HAP-1 (cell line): ENCODE measurements at places on chromosomes 3 and 15.

GRCh38 chr15:34994925-34995324 is 6.8 kb upstream of the ZNF770 start:
- DNase-seq, result no peak

GRCh38 chr3:133514418-133514817 is 59.1 kb upstream of the CDV3 start:
- no peak for DNase-seq

DNA sequence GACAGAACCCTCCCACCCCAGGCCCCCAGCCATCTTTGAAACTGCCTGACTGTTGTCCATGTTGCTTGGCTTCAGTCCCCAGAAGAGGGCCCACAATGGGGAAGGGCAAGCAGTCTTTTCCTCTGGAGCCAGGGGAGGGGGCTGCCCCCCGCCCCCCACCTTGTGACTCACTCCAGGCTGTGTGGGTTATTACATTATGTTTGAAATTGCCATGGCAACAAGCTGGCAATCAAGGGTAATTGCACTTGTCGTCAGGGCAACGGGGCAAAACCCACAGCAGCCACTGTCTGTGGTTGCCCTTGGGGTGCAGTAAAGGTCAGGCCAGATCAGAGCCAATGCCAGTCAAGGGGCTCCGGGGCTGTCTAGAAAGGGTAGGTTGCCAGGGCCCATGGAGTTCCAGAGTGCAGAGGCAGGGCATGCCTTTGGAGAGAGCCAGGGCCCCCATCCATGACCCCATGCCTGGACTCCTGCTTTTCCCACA is 3.1 kb upstream of the CAMKV start:
- no peak for DNase-seq

DNA sequence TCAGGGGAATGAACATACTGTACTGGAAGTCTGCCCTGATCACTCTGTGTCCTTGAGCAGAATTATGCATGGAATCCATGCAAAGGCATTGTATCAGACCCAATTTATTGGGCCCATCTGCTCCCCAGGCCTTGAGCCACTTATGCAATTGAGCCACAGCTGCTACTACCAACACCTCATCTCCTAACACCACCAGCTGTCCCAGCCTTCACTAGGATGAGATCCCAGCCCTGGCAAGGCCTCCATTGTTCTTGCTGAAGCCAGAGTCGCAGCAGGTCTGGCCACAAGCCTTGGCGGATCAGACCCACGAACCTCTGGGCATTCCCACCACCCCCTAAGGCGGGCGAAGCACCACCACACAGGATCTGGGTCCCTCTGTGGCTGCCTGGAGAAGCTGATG is 9.2 kb upstream of the NME9 start:
- no peak for DNase-seq

- no peak for DNase-seq
Measured at GRCh38 chr3:184455991-184456390, 76.1 kb downstream of the CHRD start.

DNA sequence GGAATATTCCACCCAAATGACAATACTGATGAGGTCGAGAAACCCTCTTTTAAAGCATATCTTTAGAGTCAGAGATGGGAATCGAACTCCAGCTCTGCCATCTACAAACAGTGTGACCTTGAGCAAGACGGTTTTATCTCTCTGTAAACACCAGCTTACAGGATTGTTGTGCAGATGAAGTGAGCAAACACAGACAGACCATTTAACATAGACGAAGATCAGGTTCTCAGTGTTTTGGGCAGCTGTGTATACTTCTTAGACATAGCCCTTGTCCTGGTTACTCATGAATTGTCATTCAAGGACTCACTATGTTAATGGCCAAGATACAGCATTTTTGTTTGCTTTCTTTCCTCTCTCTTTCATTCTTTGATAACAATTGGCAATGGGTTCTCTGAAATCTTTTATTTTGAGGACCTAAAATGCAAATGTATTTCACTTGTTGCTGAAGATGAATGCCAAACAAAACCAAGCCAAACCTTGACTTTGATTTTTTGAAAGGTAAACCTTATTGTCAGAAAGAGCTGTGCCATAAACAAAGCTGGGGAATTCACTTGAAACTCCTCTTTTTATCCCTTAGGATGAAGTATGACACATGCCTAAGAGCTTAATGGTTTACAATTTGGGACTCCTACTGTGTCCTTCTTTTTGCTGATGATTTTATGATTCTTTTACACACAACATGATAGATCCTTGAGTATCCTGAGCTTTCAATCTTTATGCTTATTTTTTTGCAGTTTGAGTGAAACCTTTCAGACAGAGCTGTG is 250.0 kb upstream of the PDZRN3 start:
- DNase-seq, result peak; percentile 68

GRCh38 chr3:15602146-15602536 is 596 bp downstream of the BTD start:
- DNase-seq, result no peak

DNA sequence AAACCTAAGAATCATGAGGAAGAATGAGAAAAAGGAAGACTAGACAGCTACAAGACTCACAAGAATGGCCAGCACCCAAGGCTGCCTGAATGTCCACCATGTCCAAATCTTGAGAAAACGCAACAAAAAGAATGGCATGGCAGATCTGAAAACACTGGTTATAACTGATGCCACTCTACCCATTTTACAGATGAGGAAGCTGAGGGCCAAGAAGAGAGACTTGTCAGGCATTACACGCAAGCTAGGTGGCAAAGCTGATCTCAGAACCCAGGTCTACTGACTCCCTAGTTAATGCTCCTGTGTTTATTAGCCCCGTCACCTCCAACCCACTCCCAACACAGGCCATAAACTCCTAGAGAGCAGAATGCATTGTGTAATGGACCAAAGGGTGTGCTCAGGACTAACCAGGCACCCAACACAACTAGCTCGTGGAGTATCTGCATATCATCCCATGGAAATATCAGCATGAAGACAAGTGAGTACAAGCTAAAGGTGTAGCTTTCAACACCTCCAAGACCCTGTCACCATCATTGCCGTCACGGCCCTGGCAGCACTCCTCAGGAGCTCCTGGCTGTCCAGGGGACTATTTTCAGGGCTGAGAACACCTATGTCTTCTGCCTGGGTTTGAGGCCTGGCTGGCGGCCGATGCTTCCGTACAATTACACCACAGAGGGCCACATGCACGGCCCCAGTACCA is 111.7 kb downstream of the XXYLT1 start:
- no peak for DNase-seq

DNA sequence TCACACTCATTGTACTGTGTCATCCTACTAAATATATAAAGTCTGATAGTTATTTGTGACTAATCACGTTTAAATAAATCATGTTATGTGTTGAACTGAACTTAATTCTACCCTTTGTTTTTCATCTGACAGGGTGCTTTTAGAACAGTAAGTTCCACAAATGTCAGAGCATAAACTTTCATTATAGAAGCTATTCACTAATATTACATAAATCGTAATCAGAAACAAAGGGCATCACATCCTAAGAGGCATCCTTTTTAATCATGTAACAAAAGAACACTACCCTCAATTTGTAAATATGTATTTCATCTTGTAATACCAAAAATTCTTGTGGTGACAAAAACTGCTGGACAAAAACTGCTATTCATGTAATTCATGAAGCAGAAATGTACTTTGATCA is 50.8 kb downstream of the KCNH8 start:
- no peak for DNase-seq

DNA sequence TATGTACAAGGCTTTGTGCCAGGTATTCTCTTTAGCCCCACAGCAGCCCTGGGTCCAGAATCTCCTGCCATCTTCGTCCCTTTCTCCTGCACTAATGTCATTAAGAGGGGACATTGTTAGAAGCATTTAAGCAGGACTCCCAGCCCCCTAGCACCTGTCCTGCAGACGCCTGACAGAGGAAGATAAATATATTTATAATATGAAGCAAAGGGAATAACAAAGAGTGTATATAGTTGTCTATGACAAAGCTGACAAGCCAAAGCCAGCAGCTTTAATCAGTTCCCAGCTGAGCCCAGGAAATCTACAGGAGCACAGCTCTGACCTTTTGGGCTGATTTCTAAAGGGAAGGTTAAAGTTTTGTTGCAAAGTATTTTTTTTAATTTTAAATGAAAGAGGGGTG is 96.0 kb downstream of the MEGF11 start:
- no peak for DNase-seq

DNA sequence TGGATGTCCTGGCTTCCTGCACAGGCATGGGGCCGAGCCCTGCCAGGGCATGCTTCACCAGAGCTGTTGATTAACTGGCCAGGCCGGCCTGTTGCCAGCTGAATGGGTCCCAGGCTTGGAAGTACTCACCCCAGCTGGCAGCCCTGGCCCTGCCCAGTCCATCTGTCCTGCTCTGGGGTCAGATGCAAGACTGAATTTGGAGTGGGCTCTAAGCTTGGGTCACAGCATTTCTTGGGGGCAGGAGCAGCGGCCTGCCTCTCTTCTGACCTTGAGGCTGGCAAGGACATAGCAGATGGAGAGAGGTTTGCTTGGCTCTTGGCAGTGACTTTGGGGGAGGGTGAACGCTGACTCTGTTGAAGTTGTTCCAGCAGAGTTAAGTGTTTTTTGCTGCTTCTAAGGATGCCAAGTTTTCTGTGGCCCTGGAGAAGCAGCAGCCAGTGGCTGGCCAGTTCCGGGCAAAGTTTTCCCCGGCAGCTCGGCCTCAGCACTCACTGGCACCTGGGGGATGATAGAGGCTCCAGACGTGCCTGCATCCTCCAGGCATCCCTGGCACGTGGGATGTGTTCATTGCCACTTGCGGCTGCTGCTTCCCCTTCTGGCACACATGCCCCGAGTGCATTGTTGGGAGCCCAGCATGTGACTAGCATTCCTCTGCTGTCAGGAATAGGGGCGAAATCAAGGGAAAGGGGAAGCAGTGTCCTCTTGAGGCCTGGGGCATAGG is 22.9 kb downstream of the PDIA5 start:
- DNase-seq, result no peak

DNA sequence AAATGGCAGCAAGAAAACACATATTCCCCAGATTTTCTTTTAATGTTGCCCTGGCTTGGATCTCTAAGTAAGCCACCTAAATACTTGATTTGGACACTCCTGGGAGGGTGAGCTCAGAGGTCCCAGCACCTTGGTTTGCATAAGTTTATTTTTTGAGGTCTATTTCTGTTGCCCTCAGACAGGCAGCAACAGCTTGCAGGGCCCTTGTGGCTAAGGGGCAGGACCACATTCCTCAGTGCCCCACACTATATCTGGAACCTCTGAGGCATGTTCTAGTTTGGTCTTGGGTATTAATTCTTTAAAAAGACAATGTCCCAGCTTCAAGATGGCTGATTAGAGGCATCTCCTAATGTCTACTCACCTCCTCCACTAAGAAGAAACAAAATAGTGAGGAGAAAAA is 57.5 kb downstream of the IGSF11 start:
- DNase-seq, result no peak

GRCh38 chr3:187967993-187968392 is 186.0 kb upstream of the LPP start:
- DNase-seq, result no peak

GRCh38 chr15:72178976-72179585 is 18.5 kb downstream of the GRAMD2A start:
- DNase-seq, result no peak

GRCh38 chr15:45616901-45617323 is 17.9 kb upstream of the SQOR start:
- DNase-seq, result no peak

DNA sequence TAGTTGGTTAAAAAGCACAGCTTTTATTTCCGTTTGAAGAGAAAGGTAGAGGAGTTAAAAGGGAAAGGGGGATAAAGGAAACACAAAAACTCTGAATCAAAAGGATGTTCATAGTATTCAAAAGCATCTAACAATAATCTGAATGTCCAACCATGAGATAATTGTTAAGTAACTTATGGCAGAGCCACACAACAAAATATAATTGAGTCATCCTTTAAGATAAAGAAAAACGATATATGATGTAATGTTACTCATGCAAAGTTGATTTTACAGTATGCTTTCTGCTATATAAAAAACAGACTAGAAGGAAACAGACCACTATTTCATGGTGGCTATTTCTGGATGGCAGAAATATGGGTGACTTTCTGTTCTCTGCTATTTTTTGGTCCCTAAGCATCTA is 3.9 kb downstream of the XPC start:
- no peak for DNase-seq

GRCh38 chr3:53211706-53212702 is 43.8 kb downstream of the TKT start:
- DNase-seq, result no peak

GRCh38 chr3:169945313-169945712 is 21.3 kb upstream of the SEC62 start:
- DNase-seq, result no peak

DNA sequence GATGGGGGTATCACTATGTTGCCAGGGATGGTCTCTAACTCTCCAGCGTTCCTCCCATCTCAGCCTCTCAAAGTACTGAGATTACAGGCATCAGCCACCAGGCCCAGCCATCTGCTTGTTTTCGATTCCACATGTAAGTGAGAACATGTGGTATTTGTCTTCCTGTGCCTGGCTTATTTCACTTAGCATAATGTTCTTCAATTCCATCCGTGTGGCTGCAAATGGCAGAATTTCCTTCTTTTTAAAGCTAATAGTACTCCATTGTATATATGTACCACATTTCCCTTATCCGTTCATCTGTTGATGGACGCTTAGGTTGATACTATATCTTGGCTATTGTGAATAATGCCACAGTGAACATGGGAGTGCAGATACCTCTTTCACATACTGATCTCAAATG is 70.6 kb downstream of the ASB7 start:
- no peak for DNase-seq

GRCh38 chr3:157094301-157094700 is 65.6 kb downstream of the CCNL1 start:
- no peak for DNase-seq

- no peak for DNase-seq
Measured at GRCh38 chr3:38611866-38612265, 37.6 kb downstream of the SCN5A start.

DNA sequence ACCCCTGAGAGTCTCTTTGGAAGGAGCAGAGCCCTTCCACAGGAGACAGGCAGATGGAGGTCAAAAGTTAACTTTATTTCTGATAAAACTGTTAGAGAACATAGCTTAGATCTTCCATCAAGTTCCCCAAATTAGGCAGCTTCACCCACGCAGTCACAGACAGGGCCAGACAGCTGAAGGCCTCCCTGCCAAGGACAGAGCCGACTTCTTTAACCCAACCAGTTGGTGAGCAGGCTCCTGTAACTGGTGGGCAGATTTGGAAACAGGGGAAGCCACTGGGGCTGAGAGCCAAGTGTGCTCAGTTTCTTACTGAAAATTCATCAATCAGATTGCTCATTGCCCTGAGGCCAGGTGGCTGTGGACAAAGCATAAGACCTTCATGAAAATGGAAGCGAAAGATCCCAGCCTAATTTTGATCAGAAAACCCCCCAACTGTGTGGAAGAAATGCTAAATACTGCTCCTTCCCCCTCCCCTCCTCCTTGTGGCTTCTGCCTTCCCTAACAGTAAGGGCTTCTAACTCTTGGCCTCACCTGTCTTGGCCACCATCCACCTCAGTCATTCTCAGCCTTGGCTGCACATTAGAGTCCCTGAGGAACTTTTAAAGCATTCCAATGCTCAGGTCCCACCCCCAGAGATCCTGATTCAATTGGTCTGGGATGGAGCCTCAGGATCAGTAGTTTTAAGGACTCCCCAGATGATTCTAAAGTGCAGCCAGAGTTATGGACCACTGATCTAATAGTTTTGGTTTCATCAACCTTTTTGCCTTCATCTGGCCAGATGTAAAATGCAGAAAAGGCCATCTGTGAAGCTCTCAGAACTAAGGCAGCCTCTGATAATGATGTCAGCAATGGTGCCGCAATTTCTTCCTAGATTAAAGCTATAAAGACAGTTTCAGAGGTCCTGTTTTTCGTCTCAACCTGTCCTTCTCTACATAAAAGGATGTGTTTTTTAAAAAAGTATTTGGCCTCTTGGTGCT is 11.5 kb downstream of the CLRN1 start:
- no peak for DNase-seq
